Lower lobe of right lung (tissue), 2 donors: ENCODE measurements at places on chromosomes 1 and 21. TPM values are rescaled to one million over a fixed set of nuclear protein-coding genes. Genes with fewer than 3 reads are reported as not detected.

TMPRSS3 gene
- 3.8 TPM for total RNA-seq

DNA sequence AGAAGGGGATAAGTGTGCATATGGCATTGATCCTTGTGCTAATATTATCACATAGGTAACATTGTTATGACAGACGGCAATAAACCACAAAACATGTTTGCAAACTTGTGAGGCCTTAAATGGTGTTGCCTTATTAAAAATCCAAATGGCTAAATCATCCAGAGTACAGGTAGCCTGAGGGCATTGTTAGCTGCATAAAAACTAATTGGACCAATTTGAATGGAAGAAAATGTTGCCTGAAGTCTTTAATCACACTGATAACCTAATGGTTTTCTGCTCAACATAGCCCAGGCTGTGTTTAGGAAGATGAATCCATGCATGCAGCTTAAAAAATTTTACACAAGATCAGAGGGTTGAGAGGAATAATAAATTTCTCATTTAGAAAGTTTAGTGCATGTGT lies 19.4 kb upstream of the LRRC53 start:
- no peak overlapping the region for H3K27ac ChIP-seq
- no peak overlapping the region for H3K4me3 ChIP-seq
- H3K4me1 ChIP-seq = no peaks in the 10 kb centered on the region

DNA sequence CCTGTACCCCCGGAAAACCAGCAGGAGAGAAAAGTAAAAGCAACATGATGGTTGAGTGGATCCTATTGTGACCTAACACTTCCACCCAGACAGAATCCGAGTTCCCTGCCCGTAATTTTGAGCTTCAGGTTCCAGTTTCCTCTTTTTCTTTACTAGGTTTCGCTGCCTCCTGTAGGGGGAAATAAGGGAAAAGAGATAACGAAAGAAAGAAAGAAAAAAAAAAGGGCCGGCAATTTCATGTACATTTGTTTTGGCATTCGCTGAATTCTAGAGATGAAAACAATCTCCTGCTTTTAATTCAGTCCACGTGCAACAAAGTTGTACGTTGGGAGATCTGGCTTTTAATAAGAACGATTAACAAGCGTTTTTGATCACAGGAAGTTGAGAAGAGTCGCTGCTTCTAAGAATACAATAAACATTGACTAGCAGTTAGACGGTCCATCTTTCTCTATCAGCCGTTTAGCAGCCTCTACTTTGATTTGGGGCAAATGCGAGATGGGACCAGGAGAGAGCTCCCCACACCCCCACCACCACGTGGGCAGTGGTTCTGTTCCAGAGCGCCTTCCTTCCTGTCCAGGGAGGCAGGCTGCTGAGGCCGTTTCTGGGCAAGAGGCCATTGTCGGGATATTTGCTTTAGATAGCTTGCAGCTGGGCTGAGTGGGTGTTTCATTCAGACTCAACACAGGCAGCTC lies 155.9 kb upstream of the RUNX1 start:
- H3K27me3 ChIP-seq = no peaks in the 10 kb centered on the region
- H3K27ac ChIP-seq = peak overlapping the region; percentile 58
- peaks cover 8% of the 10 kb centered on the region for H3K4me1 ChIP-seq

GRCh38 chr1:205545001-205545919 lies 40.8 kb downstream of the CDK18 start:
- no peaks in the 10 kb centered on the region for H3K27me3 ChIP-seq
- H3K36me3 ChIP-seq = no peaks in the 10 kb centered on the region
- DNase-seq = no peak

DNA sequence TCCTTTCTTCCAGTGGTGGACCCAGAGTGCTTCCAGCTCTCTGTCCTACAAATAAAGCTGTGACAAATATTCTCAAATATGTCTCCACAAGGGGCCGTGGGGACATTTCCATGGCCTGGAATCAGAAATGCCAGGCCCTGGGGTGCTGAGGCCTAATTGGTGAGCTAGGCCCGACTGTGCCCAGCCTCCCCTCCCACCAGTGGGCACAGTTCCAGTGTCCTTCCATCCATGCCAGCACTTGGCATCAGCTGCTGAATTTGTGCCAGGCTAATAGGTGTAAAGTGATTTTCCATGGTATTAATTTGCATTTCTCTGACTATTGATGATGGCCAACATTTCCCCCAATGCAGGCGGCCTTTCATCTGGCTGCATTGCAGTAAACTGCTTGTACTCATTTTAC lies 48.5 kb upstream of the B3GALT5 start:
- no peak overlapping the region for H3K27ac ChIP-seq
- no peak for DNase-seq
- H3K4me1 ChIP-seq = no peaks in the 10 kb centered on the region
- H3K36me3 ChIP-seq = no peaks in the 10 kb centered on the region

GRCh38 chr21:17491716-17492414 lies 21.0 kb upstream of the CXADR start:
- DNase-seq = no peak
- H3K27ac ChIP-seq = peak overlapping the region; percentile 32
- peaks cover 13% of the 10 kb centered on the region for H3K4me1 ChIP-seq
- H3K27me3 ChIP-seq = no peaks in the 10 kb centered on the region
- H3K4me3 ChIP-seq = no peak overlapping the region
- H3K36me3 ChIP-seq = no peaks in the 10 kb centered on the region

DNA sequence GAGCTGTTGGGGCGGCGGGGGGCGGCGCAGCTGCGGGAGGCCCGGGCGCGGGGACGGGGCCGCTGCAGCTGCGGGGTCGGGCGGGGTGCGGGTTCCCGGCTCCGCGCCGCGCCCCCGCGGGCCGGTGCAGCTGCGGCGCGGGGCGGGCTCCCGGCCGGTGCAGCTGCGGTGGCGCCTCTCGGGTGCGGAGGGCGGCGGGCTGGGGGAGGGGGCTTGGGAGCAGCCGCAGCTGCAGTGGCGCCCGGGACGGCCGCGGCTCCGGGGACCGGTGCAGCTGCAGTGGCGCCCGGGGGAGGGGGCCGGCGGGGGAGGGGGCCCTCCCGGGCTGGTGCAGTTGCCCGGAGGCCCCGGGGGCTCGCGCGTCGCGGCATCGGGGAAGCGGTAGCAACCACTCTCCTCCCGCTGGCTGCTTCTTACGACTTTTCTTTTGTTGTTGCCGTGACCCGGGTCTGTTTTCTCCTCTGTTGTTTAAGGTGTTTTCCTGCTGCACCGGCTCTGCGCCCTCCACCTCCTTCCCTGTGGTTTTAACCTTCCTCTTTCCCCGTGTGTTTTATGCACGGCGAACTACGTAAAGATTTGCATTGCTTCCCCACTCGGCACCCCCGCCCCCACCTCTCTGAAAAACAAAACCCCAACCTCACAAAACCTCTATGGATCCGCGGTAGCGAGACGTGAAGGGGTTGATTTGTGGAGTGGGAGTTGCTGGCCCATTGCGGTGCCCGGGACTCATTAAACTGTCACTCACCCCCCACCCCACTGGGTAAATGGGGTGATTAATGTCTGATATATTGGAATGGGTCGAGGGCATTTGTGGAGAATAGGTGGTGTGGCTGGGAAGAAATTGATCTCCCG lies 1.7 kb upstream of the ZBTB18 start:
- peaks cover 5% of the 10 kb centered on the region for H3K36me3 ChIP-seq
- peak; percentile 63 for DNase-seq
- H3K4me3 ChIP-seq = peak overlapping the region; percentile 75

GRCh38 chr1:46615735-46616134 lies 876 bp downstream of the MOB3C start:
- H3K27ac ChIP-seq = peak overlapping the region; percentile 92
- peak overlapping the region; percentile 84 for H3K4me3 ChIP-seq
- peaks cover 23% of the 10 kb centered on the region for H3K36me3 ChIP-seq
- no peak for DNase-seq
- peaks cover 61% of the 10 kb centered on the region for H3K4me1 ChIP-seq

- no peak for DNase-seq
- H3K27me3 ChIP-seq = no peaks in the 10 kb centered on the region
- H3K36me3 ChIP-seq = peaks cover 59% of the 10 kb centered on the region
Measured at GRCh38 chr1:110370827-110371226, 20.0 kb downstream of the SLC16A4 start.

- DNase-seq = no peak
- H3K4me3 ChIP-seq = no peak overlapping the region
- peaks cover 12% of the 10 kb centered on the region for H3K27me3 ChIP-seq
Measured at GRCh38 chr1:3024019-3024418, 2.8 kb downstream of the ACTRT2 start.

GRCh38 chr1:214402613-214403083 lies 121.7 kb downstream of the SMYD2 start:
- no peaks in the 10 kb centered on the region for H3K27me3 ChIP-seq
- H3K36me3 ChIP-seq = peaks cover 14% of the 10 kb centered on the region

DNA sequence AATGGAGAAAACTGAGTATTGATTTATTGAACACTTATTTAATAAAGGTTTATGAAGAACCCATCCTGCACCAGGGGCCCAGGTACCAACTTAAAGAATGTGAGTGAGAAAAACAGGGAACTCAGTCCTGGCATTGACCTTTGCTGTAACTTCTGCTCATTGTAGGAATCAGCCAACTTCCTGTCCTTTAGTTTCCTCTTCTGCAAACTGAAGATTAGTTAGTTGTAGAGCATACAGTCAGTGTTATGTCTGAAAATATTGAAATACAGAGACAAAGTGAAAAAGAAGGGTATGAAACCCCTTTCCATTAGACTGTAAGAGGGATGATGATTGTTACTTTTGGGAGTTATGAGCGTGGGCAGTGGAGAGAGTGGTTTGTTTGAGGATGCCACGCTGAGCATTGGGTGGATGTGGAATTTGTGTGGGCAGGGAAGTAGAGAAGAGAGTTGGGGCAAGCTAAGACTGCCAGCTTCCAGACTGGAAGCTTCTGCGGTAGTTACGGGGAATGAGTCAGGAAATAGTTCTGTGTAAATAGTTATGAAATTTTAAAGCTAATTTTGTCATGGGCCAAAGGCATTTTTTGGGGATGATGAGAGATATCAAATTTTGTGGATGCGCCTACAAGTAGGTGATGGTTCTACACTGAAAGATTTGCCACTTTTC lies 89.2 kb downstream of the GPR88 start:
- H3K27ac ChIP-seq = peak overlapping the region; percentile 29
- H3K4me1 ChIP-seq = peaks cover 33% of the 10 kb centered on the region
- H3K36me3 ChIP-seq = no peaks in the 10 kb centered on the region
- H3K4me3 ChIP-seq = no peak overlapping the region
- no peaks in the 10 kb centered on the region for H3K27me3 ChIP-seq

DNA sequence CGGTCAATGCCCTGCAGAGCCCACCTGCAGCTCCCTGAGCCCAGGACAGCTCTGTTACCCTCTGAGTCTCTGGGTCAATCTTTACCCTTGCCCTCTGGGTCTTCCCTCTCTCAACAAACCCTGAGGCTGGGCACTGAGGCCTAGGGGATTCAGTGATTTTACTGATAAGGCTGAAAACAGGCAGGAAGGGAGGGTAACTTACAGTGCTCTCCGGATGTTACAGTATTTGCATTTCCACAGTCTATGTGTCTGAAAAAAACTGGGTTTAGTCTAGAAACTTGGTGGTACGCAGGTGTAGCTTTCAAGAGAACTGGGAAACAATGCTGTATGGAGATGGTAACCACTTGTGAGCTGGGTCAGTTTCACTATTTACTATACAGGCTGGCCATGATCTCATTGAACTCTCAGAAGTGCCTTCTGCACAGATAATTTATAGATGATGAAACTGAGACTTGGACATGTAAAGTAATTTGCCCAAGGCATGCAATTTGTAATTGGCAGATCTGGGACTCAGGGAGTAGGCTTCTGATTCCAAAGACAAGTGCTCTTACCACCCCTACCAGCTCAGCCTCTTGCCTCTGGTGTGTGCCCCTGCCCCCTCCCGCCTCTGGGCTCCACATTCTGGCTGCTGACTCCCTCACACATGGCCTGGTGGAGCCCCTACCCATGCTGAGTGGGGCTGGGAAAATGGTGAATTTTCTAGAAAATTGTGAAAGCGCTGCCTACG lies 48.8 kb downstream of the TENT5C start:
- H3K4me1 ChIP-seq = peaks cover 33% of the 10 kb centered on the region
- H3K27ac ChIP-seq = no peak overlapping the region
- DNase-seq = no peak
- no peaks in the 10 kb centered on the region for H3K36me3 ChIP-seq
- H3K4me3 ChIP-seq = no peak overlapping the region

- no peaks in the 10 kb centered on the region for H3K36me3 ChIP-seq
- H3K27ac ChIP-seq = no peak overlapping the region
- no peak for DNase-seq
- H3K4me3 ChIP-seq = no peak overlapping the region
- no peaks in the 10 kb centered on the region for H3K27me3 ChIP-seq
- peaks cover 9% of the 10 kb centered on the region for H3K4me1 ChIP-seq
Measured at GRCh38 chr1:185719021-185719420, 15.2 kb upstream of the HMCN1 start.

YIPF1 gene
- total RNA-seq = 24.5 TPM

DNA sequence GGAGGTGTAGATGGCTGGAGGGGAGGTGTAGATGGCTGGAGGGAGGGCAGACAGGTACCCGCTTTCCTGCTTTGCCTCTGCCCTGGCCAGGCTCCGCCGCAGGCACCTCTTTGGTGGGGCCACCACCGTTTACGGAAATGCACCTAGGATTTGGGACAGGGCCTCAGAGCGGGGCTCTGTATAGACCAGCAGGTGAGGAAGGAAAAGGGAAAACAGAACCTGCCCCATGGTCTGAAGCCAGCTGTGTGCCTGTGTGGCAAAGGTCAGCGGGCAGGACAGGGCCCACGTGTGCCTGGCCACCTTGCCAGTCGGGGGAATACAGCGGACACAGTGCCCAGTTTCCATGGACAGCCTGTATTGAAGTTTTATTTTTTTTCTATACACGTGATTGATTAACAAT lies 12.1 kb upstream of the PTTG1IP start:
- peaks cover 21% of the 10 kb centered on the region for H3K4me1 ChIP-seq
- no peak overlapping the region for H3K27ac ChIP-seq
- no peaks in the 10 kb centered on the region for H3K27me3 ChIP-seq
- H3K36me3 ChIP-seq = peaks cover 11% of the 10 kb centered on the region
- no peak overlapping the region for H3K4me3 ChIP-seq

S100A12 gene
- 54.9 TPM for total RNA-seq

DNA sequence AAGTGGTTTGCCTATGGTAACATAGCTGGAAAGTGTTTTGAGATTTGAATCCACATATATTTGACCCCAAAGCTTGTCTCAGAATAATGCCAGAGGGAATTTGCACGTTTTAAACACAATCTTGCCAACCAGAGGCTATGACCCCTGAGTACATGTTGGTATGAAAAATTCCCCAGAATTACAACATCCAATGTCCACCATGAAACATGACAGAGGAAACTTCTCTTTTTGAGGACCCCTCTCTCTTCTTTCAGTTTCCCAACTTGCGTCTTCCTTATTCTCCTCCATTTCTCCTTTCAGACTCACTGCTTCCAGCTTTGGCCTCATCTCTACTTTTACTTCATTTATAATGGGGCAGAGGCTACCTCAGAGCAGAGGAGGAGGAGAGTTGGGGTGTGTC lies 5.5 kb upstream of the KCNJ9 start:
- no peaks in the 10 kb centered on the region for H3K36me3 ChIP-seq
- peaks cover 4% of the 10 kb centered on the region for H3K4me1 ChIP-seq
- DNase-seq = no peak
- H3K27me3 ChIP-seq = peaks cover 27% of the 10 kb centered on the region
- no peak overlapping the region for H3K27ac ChIP-seq

- H3K27me3 ChIP-seq = no peaks in the 10 kb centered on the region
- no peaks in the 10 kb centered on the region for H3K4me1 ChIP-seq
- DNase-seq = no peak
- no peak overlapping the region for H3K4me3 ChIP-seq
- H3K36me3 ChIP-seq = no peaks in the 10 kb centered on the region
Measured at GRCh38 chr1:64084451-64084850, 119.0 kb upstream of the UBE2U start.

- peak overlapping the region; percentile 83 for H3K4me3 ChIP-seq
- peak overlapping the region; percentile 96 for H3K27ac ChIP-seq
- peak; percentile 70 for DNase-seq
- H3K27me3 ChIP-seq = no peaks in the 10 kb centered on the region
- peaks cover 43% of the 10 kb centered on the region for H3K4me1 ChIP-seq
Measured at GRCh38 chr1:61079898-61080336, 2.4 kb upstream of the NFIA start.
